DMS153 (cell line): ENCODE measurements at places on chromosomes 13 and 19.

- DNase-seq = no peak
These were observed 129.7 kb downstream of the SLC7A1 start for GRCh38 chr13:29465741-29466293.

- DNase-seq = peak; percentile 19
These were observed 13.2 kb upstream of the ASF1B start for GRCh38 chr19:14149509-14149994.

DNA sequence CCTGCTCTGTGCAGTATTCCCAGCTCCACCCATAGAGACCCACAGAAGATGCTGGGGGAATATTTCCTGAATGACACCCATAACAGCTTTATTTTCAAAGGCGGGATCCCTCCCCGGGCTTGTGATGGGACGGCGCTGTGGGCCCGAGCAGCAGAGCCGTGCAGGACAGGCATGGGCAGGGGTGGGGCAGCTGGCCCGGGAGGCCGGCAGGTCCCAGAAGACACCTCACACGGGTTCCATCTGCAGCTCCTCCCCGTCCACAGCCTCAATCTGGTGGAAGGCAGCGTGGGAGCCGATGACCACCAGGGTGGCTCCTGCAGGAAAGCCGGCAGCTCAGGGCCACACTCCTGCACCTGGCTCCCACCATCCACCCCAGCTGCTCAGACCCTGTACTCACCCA is 2.5 kb downstream of the RABAC1 start:
- DNase-seq = no peak

DNA sequence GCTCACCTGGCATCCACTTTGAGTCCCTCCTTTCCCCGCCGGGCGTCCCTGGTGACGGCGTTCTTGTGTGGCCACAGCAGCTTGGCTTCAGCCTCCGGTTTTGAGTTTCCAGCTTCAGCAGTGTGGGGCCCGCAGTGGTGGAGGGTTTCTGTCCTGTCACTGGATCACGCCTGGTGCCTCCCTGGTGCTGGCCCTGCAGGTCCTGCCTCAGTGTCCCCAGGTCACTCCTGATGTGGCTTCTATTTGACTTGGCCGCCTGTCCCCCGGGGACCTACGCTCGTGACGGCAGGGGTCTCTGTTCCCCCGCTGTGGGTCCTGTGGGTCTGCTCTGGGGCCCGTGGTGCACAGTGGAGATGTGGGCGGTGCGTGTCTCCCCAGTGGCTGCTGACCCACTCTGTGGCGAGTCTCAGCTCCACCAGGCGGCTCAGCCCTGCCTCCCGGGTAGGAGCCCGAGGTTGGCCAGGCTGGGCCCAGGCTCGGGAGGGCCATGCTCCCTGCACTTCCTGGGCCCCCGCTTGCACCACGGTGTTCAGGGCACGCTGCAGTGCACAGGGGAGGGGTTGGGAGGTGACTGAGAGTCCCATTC is 1.9 kb downstream of the ATP4B start:
- no peak for DNase-seq

- DNase-seq = no peak
These were observed 38.8 kb downstream of the RCBTB1 start for GRCh38 chr13:49546561-49546960.

GRCh38 chr13:43433691-43434141 is 353.1 kb downstream of the ENOX1 start:
- no peak for DNase-seq

GRCh38 chr19:44905437-44906160 is at the start of gene APOE:
Gene APOE (plus strand): TSS chr19:44905796. CDS start chr19:44906625, 829 bp downstream.
- DNase-seq = no peak

DNA sequence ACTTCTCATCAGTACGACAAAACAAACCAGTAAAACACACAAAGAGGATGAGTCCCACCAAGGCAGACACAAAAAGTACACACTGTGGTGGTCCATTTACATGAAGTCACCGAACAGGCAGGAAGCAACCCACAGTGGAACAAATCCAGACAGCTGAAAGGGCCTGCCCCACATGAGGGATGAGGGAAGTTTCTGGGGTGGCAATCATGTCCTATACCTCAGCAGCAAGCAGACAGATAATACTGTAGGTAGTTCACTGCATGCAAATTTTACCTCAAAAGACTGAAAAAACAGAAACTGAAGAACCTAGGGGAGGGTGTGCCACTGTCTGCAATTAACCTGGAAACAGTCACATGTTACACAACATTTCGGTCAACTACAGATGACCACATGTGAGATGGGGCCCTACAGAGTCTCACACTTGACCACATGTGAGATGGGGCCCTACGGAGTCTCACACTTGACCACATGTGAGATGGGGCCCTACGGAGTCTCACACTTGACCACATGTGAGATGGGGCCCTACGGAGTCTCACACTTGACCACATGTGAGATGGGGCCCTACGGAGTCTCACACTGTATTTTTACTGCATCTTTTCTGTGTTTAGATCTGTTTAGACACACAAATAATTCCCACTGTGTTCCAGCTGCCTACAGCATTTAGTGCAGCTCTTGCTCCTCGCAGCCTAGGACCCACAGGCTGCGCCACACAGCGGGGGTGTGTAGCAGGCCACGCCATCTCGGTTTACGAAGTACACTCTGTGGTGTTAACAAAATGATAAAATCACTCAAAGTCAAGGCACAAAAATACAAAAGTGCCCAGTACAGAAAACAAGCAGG is 22.2 kb downstream of the PCID2 start:
- DNase-seq = no peak

DNA sequence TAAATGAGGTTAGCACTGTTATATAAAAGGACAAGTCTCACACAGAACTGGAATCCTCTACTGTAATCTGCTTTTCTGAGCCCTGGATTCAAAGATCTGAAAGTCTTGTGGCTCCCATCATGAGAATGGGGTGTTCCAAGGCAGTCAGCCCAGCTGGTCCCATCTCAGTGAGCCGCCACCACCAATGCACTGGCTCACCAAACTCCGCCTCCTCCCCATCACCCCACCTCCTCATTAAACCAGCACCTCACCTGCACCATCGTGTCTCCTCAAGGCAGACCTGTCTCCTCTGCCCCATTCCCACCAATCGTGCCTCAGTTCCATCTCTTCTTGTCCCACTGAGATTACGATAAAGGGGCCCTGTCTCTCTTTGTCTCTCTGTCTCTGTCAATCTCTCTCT is 166.7 kb downstream of the USP12 start:
- no peak for DNase-seq

- DNase-seq = no peak
These were observed 159.7 kb upstream of the FREM2 start for GRCh38 chr13:38527140-38527539.

DNA sequence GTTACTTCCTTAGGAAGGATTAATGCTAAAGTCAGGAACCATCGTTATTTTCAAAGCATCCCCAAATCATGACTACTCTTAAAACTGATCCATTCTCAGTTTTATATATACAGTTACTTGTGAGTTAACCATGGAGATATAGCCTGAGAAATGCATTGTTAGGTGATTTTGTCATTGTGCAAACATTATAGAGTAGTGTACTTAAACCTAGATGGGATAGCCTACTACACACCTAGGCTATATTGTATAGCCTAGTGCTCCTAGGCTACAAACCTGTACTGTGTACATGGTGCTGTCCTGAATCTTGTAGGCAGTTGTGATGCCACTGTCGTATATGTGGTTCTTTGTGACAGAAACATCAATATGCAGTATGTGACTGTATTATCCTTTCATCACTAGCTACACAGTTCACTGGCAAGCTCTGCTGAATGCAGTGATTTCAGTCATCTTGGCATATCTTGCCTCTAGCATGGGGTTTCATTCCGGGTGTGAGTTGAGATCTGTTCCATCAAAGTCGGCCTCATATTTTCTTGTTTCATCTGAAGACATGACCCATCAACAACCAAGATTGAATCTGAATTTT is 45.3 kb downstream of the CDK8 start:
- DNase-seq = no peak

DNA sequence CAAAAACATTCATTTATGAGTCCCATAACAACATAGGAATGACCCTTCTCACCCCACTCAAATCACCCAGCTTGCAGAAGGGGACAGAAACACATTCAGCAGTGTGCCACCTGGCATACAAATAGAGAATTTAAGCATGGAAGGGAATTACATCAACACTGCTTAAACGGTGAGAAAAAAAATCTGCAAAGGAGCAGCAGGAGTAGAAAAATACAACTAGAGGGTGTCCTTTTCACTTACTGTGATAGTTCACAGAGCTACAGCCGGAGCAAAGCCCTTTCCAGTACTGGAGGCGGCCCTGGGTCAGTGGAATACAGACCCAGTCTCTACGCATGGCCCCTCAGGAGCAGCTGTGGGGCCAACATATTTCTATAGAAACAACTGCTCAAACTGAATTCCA is 764.3 kb upstream of the ARGLU1 start:
- no peak for DNase-seq

- peak; percentile 74 for DNase-seq
These were observed 95.0 kb downstream of the KCTD12 start for GRCh38 chr13:76790980-76791819.

DNA sequence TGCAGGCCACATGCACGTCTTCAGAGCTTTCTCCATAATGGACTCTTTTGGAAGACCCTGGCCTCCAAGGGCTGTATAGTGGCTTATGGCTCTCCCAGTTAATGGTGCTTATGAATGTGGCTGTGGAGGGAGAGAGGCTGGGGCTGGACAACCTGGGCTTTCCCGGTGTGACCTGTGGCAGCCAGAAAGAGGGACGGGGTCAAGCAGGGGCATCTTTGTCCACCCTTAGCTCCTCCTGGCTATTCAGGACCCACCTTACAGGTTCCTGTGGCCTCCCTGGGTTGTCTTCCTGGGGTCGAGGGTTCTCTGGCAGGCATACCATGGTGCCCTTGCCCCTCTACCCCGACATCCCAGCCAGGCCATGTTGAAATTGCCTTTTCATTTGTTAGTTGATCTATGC is 75.6 kb downstream of the SIPA1L3 start:
- no peak for DNase-seq

GRCh38 chr13:94139393-94139995 is 340.0 kb downstream of the DCT start:
- no peak for DNase-seq

DNA sequence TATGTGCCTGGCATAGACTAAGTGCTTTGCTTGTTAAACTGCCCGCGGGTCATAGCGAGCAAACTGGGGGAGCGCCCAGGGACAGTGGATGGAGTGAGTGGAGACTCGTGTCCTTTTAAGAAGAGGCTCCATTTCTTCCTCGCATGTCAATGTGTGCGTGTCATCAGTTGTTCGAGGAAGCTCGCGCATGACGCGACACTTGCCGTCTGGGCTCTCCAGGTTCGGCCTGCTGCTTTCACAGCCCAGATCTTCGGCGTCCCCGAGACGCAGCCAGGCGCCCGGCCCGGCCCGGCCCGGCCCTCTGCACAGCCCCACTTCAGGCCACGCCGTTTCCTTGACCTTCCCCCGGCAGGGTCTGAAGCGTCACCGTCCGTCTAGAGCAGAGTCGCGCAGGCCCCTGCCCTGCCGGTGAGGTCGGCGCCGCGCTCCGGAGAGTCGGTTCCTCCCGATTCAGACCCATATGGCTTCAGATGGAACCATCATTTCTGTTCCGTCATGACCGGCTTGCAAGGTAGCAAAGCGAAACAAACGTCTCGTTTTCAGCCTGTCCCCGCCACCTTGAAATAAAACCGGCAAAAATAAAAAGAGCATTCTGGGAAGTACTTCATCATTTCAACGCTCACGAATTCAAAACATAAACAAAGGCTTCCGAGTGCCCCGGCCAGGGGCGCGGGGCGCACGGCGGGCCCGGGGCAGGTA is 599 bp upstream of the ARHGEF7 start:
- peak; percentile 35 for DNase-seq

- DNase-seq = no peak
These were observed 224.6 kb downstream of the RAP2A start for GRCh38 chr13:97658556-97658955.

GRCh38 chr13:112812306-112813055 is 122.6 kb downstream of the ATP11A start:
- DNase-seq = no peak

GRCh38 chr19:49200238-49200862 is 42.8 kb downstream of the TRPM4 start:
- no peak for DNase-seq

- no peak for DNase-seq
These were observed 481 bp downstream of the ALOX5AP start for GRCh38 chr13:30735872-30736175.

GRCh38 chr19:40444825-40445312 is 734 bp upstream of the SERTAD3 start:
- DNase-seq = no peak

GRCh38 chr19:5451494-5451893 is 3.7 kb upstream of the ZNRF4 start:
- DNase-seq = no peak

- DNase-seq = no peak
These were observed at the start of gene CSNK1G2 for GRCh38 chr19:1941146-1942077. Gene CSNK1G2 (plus strand): TSS chr19:1941172. CDS start chr19:1969773, 28,601 bp downstream.

DNA sequence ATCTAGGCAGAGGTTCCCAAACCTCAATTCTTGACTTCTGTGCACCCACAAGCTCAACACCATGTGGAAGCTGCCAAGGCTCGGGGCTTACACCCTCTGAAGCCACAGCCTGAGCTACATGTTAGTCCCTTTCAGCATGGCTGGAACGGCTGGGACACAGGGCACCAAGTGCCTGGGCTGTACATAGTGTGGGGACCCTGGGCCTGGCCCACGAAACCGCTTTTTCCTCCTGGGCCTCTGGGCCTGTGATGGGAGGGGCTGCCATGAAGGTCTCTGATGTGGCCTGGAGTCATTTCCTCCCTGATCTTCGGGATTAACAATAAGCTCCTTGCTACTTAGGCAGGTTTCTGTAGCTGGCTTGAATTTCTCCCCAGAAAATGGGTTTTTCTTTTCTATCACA is 108.1 kb downstream of the HS6ST3 start:
- no peak for DNase-seq

DNA sequence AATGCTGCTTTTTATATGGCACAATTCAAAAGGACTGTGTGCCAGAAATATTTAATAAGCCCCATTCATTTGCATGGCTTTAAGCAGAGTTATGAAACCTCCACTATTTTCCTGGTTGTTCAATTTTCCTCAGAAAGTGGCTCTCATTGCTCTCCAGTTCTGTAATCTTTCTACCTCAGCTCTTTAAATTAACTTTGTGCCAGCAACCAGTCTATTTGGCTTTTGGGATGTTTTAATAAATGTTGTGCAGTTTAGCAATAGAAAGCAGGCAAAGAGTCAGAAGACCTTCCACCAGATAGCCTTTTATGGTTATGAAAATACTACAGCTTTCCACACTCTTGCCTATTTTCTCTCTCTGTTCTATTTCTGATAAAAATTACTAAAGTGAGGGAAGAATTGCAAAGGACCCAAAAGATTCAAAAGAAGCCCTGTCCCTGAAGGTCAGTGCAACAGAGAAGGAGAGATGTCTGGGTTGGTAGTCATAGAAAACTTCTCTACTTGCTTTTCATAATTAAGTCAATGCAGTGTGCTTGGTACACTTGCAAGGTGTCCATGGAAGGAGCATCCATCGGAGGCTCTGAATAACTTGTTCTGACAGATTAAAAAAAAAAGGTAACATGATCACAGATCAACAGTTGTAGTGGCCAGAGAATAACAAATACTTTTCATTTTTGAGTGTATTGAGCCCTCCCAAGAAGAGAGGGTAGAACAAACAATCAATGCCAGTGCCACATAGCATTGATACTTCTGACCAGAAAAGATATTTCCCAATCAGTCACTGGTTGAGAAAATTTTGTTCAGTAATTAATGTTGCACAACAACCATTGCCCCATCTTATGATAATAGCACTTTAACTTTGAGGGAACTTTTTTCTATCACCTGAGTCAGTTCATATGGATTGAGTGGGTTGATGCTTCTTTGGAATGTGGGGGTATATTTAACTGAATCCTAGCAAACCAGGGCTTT is 48.4 kb upstream of the SPRY2 start:
- no peak for DNase-seq
